Right ventricle myocardium superior (tissue), 1 donor: ENCODE measurements at places on chromosomes 3 and 15. TPM values are rescaled to one million over a fixed set of nuclear protein-coding genes. Genes with fewer than 3 reads are reported as not detected.

The TMEM207 gene
- not detected for total RNA-seq

The WDR72 gene
- 0.13 TPM for total RNA-seq

The CTXN2 gene
- not detected for total RNA-seq

The CLDN11 gene
- 2.6 TPM for total RNA-seq

The GPR62 gene
- not detected for total RNA-seq

The DNAJA4 gene
- total RNA-seq, result 79.9 TPM

The OPA1 gene
- 105 TPM for total RNA-seq

The CGNL1 gene
- 11.2 TPM for total RNA-seq

DNA sequence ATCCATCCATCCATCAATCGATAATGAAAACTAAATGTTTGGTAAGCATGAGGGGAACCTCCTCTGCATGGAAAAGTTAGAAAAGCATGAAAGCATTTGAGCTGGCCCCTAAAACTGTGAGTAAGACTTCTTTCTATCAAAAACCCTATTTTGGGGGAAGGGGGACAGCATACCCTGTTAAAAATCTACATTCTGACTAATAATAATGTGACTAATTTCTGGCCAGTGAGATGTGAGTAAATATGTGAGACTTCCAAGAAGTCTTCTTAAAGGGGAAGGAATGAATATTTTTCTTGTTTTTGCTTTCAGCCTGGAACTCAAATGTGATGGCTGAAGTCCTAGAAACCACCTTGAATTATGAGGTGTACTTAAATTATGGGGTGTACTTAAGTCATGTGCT, 54.9 kb downstream of the C3orf85 start:
- no peak for DNase-seq

- no peak for DNase-seq
Measured at GRCh38 chr3:148077965-148078364, 619.7 kb upstream of the AGTR1 start.

DNA sequence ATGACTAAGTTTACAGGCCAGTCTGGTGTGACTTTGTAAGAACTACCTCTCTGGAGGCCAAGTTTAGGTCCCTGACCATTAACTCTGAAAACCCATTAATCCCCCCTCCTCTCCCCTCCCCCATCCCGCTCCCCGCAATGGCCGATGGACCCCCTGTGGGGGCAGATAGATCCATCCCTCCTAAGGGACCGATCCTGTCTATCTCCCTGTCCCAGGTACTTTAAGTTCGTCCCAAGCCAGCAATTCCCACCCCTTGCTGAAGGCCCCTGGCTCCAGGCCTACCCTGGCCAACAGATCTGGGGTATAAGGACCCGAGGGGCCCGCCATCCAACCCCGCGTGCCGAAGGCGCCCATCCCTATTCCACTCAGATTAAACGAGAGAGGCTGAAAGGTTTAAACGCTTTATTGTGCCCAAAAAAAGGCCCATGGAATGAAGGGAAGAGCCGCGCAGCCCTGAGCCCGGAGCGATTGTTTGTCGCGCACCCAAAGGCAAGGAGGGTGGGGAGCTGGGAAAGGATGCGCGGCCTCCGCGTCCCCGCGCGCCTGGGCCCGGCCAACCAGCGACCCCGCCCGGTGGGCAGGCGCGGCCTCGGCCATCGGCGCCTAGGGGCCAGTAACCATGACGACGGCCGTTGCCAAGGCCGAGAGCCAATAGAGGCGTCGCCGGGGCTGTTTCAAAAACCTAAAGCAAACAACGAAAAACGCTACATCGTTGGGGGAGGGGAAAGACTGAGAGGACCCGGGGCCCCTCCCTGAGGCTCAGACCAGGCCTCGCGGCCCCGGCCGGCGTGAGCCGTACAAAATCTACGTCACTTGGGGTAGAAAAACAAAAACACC, 35.9 kb downstream of the HMCES start:
- DNase-seq, result peak; percentile 93

DNA sequence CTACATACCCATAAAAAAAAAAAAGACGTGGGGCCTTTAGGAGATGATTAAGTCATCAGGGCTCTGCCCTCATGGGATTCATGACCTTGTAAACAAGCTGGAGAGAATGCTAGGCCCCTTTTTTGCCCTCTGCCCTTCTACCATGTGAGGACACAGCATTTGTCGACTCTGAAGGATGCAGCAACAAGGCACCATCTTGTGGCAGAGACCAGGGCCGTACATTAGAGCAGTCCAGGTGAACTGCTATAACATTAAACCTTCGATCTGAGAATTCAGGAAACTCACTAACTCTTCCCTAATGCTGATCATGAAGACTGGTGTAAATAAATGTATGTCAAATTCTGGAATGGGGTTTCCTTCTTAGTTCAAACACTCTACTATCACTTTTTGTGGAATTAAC, 30.7 kb upstream of the SIAH2 start:
- no peak for DNase-seq

DNA sequence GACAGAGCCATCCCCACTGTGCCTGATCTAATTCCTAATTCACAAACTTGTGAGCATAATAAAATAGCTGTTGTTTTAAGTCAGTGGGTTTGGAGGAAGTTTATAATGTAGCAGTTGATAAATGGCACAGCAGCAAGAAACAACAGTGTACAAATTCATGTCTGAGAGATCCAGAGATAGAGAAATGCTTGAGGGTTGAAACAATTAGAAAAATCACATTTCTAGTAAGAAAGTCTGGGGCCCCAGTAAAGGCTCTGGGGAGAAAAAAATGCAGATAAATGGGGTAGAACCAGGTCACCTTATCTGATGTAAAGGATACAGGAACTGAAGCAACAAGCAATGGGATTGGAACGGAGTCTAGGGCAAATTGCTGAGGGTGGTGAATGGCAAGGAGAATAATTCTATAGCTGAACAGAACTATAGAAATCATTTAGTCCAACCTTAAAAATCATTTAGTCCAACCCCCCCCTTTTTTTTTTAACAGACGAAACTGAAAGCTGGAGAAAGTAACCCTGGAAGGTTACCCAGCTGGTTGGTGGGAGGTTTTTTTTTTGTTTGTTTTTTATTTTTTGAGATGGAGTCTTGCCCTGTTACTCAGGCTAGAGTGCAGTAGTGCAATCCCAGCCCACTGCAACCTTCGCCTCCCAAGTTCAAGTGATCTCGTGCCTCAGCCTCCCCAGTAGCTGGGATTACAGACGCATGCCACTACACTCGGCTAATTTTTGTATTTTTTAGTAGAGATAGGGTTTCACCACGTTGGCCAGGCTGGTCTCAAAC, 14.3 kb upstream of the SHQ1 start:
- DNase-seq, result no peak

DNA sequence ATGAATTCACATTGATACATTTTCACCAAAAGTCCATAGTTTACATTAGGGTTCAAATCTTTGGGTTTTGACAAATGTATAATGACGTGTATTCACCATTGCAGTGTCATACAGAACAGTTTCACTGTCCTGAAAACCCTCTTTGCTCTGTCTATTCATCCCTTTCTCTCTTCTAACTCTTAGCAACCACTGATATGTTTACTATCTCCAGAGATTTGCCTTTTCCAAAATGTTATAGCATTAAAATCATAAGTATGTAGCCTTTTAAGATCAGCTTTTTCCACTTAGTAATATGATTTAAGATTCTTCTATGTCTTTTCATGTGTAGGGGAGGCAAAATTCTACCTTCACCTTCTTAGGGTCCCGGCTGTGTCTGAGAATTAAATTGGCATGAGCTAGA, 203.8 kb downstream of the TPRG1 start:
- no peak for DNase-seq

- DNase-seq, result peak; percentile 19
Measured at GRCh38 chr15:29142129-29142747, 127.4 kb downstream of the NSMCE3 start.

GRCh38 chr15:35286721-35287120, 201.6 kb upstream of the NANOGP8 start:
- DNase-seq, result no peak

GRCh38 chr15:25829073-25829472, 34.1 kb downstream of the ATP10A start:
- DNase-seq, result no peak

DNA sequence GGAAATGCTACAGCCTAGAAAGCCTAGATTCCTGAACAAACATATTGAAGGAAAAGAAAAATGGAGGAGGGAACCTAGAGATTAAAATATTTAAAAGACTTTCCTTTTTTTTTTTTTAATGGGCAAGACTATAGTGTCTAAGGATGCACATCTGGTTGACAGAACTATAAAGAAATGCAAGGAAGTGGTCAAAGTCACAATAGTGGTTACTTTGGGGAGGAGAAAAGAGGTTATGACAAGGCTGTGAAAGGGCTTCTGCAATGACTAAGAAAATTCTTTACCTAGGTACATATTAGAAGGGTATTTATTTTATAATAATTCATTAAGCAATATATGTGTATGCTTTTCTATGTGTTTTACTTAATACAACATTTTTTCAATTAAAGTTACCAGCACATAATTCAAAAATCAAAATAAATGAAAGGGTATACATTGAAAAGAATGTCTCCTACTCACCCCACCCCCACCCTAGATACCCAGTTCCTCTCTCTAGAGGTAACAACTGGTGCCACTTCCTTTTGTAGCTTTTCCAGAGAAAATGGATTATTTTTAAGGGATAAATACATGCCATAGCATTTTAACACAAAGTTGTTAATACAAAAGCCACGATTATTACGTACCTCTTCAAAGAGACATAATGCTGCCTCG, 70.1 kb downstream of the HERC1 start:
- DNase-seq, result no peak

DNA sequence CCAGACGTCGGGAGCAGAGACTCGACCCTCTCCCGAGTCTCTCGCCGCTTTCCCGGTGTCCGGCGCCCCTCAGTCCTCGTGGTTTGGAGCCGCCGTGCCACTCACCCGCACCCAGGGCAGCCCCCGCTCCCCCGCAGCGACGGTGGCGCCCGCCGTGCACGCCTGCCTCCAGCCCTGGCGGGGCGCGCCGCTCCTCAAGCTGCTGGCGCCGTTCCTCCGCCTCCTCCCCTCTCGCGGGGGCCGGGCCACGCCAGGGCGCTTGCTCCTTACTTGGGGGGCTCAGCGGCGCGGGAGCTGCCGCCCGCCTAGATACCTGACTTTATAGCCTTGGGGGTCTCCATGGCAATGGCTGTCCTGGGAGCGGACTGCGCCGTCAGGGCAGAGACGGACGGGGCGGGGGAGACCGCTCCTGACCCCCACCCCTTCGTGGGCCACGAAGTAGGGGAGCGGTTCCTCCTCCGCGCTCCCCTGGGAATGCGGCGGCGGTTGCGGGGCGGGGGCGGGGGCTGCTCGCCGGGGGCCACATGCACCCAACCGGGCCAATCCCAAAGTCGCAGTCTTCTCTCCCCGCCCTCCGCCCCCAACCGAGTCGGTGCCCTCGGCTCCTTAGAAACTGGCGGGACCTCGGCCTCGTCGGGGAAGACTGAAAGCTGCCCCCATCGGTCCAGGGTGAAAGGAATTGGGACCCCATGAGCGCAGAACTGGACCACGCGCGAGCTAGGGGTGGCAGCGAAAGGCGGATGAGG, at the start of gene ANKRD63:
Gene ANKRD63 (minus strand): TSS at position 196 of the 746 bp plus-strand sequence. CDS start 478 bp downstream, outside the sequence.
- DNase-seq, result no peak

GRCh38 chr3:160445854-160446253, 3.7 kb downstream of the TRIM59 start:
- no peak for DNase-seq

DNA sequence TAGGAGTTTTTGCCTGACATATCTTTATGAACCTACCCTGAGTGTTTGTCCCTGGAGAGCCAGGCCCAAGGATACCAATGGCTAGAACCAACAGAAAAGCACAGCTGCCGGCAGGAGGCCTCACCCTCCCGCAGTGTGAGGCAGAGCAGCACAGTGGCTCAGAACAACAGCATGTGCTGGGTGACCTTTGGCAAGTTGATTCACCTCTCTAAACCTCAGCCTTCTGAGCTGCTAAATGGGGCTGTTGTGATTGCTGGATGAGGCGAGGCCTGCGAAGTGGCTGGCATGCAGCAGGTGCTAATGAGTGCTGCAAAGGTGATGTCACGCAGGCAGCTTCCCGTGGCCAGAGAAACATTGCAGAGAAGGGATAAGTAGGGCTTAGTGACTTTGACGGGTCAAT, 23.3 kb downstream of the IDH2 start:
- no peak for DNase-seq

- no peak for DNase-seq
Measured at GRCh38 chr3:88180398-88180999, 30.7 kb downstream of the C3orf38 start.

GRCh38 chr15:48966595-48967301, 3.0 kb upstream of the SHC4 start:
- DNase-seq, result no peak

DNA sequence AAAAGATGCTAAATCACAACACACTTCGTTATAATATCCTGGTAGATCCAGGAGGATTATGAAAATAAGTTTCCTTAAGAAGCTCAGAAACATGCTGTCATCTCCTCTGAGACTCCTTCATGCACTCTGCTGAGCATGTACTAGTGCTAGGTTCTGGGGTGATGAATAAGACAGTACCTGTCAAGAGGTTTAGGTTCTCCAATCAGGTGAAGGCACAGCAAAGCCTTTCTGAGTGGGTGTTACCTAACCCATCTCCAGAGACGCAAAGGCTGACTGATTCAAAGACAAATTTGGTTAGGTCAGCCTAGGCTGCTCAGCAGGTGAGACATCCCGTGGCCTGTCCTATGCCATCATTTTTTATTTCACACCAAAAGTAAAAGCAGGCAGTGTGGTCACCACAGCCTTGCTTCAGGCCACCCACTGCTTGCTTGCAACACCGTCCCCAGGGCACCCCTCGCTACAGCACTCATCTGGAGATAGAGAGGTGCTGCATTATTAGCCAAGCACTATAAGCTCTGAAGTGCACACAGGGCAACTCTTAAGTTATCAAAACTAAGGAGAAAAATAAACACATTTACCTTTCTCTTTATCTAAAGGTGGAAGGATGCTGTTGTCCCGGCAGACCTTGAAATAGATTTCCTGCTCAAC, 117.2 kb downstream of the TJP1 start:
- no peak for DNase-seq

GRCh38 chr15:70100474-70101341, 3.0 kb upstream of the TLE3 start:
- peak; percentile 70 for DNase-seq

DNA sequence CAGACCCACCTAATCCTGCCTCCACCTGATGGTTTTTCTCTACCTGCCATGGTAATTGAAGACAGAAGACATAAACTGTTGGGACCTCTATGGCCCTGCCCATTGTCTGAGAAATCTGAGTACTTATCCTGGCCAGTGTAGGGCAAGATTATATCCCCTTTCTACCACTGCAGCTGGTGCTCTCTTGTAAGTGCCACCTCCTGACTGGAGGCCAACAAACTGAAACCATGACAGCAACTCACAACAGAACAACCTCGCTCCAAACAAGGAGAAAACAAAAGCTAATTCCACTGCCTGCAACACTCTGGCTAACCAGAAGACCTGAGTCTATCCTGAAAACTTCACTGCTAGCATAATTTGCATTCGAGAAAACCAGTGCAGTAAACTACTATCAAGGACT, 82.9 kb downstream of the CLDN1 start:
- DNase-seq, result no peak
